NCI-H2107 (cell line): ENCODE measurements at places on chromosomes 3 and 15.
A peak's percentile ranks its signal among the peaks of the same experiment; 100 is the strongest.

DNA sequence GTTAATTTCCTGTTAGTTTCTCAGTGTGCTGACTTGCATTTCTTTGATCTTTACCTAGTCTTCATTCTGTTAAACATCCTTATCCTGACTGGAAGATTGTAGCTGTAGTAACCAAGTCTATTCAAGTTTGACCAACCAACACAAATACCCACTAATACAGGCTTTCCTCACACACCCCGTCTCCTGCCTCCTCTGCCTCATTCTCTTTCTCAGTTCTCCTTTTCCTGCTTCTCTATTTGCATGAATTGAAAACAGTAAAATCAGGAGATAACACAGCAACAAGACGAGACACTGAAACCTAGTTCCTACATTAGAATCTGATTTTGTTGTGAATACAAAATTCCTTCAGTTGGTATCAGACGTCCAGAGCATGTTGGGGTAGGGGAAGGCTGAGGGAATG, 116.9 kb upstream of the ARPP21 start:
- no peak for DNase-seq

GRCh38 chr3:72563690-72564370, 284.4 kb downstream of the SHQ1 start:
- DNase-seq: no peak

- DNase-seq: no peak
Measured at GRCh38 chr15:99006904-99007495, 592 bp downstream of the PGPEP1L start.

GRCh38 chr3:64134882-64135281, 90.4 kb downstream of the PRICKLE2 start:
- DNase-seq: no peak

DNA sequence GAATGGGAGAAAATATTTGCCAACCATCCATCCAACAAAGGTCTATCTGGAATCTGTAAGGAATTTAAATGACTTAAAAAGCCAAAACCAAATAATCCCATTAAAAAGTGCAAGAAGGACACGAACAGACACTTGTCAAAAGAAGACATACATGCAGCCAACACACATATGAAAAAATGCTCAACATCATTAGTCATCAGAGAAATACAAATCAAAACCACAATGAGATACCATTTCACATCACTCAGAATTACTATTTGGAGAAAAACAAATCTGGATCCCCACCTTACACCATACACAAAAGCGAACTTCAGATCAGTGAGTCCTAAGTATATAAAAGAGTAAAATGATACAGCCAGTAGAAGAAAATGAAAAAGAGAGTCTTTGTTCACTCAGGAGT, 58.6 kb upstream of the MNS1 start:
- DNase-seq: no peak

GRCh38 chr3:115693868-115694267, 70.6 kb downstream of the GAP43 start:
- peak; percentile 26 for DNase-seq

GRCh38 chr3:14976317-14976716, 28.9 kb downstream of the NR2C2 start:
- DNase-seq: no peak

- DNase-seq: no peak
Measured at GRCh38 chr3:4880850-4881249, 98.4 kb upstream of the BHLHE40 start.

DNA sequence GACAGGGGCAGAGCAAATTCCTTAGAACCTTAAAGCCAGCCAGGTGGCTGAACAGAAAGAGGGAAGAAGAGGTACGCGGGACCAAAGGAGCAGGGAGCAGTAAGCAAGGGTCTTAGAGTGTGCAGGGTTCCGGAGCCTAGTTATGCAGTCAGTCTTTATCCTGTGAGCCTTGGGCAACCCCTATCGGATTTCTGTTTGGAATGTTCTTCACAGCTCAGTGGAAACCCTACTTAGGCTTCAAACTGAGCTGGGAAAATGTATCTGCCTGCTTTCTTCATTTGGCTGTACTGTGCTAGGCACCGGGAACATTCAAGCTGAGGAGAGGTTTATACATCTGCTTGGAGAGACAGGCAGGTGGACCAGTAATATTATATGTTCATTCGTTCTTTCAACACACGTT, 37.1 kb downstream of the PSMD6 start:
- DNase-seq: no peak

- no peak for DNase-seq
Measured at GRCh38 chr15:66042624-66043023, 173.3 kb downstream of the RAB11A start.

GRCh38 chr3:158790901-158791589, 10.8 kb upstream of the MFSD1 start:
- DNase-seq: peak; percentile 51

- no peak for DNase-seq
Measured at GRCh38 chr3:128623762-128624176, 26.8 kb downstream of the RPN1 start.

GRCh38 chr3:88189361-88189810, 39.6 kb downstream of the C3orf38 start:
- DNase-seq: no peak

DNA sequence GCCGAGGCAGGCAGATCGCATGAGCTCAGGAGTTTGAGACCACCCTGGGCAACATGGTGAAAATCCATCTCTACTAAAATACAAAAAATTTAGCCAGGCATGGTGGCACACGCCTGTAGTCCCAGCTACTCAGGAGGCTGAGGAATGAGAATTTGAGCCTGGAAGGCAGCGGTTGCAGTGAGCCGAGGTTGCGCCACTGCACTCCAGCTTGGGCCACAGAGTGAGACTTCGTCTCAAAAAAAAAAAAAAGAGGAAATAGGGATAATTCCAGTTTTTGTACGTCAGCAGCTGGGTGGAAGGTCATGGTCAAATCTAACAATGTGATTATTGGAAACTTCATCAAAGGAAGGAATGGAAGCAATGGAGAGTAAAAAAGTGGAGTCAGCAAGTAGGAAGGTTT, 3.1 kb downstream of the CMC1 start:
- DNase-seq: no peak

- no peak for DNase-seq
Measured at GRCh38 chr3:150396956-150397550, 11.0 kb upstream of the TSC22D2 start.

DNA sequence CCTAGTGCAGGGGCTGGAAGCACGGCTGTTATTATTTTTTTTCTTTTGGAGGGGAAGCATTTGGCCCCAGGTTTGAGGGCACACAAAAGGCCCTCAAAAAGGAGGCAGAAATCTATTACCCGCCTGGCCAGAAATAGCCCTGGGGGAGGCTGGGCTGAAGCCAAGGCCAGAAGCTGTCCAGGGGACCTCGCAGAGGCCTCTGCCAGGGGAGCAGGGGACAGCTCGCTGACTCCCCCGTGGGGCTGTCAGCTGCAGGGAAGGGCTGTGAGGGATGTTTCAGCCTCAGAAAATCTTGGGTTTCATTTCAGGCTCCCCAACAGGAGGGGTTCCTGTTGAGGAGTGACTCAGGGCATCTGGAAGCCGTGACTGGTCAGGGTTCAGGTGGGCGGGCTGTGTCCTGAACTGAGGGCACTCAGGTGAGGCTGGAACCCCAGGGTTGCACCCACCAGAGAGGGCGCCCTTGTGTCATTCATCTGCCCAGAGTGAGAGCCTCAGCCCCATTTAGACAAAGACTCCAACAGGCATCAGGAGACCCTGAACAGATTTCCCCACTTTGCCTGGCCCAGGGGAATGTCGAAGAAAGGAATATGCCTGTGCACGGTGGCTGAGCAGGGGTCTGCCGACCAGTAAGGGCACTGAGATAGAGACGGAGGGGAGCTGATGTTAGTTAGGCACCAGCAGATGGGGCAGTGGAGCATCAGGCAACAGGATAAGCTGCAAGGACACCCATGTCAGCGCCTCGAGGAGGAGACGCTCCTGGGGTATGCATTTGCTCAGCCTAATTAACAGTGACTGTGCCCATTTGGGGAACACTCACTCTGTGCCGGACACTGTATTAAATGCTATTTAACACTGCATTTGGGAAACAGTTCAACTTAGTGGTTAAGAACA, 43.5 kb upstream of the SLC6A11 start:
- no peak for DNase-seq

DNA sequence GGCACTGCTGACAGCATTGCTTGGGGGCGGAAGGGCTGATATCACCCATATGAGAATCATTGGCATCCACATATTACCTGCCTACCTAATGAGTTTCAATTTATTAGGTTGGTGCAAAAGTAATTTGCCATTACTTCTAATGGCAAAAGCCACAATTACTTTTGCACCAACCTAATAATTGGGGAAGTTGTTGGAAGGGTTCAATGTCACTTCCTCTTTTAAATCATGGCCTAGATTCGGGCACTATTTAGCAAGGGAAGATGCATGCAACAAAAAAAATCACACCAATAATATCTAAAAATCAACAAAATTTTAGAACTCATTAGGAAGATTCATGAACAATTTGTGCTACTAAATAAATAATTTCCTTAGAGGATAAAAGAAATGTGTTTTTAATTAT, 56.0 kb upstream of the AGTR1 start:
- DNase-seq: no peak

DNA sequence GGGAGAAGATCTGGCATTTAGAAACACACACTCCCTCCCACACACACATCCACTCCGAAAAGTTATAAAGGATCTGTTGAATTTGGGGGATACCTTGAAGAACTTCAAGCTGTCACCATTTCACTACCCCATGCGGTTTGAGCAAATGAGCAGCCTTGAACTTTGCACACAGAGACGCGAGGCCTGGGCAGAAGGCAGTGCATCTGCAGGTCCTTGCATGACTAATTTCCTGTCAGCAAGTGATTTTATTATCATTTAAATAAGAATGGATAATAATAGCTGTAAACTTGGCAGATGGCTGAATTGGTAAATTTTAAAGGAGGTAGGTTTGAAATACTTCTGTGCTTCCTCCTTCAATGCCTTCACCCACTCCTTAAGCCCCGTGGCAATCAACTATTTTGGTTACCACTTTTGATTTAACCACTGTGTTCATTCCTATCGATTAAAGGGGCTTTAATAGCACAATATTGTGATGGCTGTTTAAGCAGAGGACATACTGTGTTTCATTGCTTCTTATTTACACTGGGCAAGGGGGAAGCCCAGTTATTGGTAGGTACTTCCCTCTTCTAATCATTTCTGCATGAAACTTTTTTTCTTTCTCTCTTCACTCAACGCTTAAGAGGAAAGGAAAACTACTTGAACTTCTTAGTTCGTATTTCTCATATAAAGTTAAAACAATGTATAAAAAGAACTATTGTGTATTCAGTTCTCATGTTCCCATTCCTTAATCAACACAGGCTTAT, 108.1 kb downstream of the ROBO2 start:
- DNase-seq: no peak

- no peak for DNase-seq
Measured at GRCh38 chr3:35500641-35501350, 138.5 kb upstream of the ARPP21 start.

GRCh38 chr3:10389995-10390394, 69.1 kb upstream of the SEC13 start:
- no peak for DNase-seq

DNA sequence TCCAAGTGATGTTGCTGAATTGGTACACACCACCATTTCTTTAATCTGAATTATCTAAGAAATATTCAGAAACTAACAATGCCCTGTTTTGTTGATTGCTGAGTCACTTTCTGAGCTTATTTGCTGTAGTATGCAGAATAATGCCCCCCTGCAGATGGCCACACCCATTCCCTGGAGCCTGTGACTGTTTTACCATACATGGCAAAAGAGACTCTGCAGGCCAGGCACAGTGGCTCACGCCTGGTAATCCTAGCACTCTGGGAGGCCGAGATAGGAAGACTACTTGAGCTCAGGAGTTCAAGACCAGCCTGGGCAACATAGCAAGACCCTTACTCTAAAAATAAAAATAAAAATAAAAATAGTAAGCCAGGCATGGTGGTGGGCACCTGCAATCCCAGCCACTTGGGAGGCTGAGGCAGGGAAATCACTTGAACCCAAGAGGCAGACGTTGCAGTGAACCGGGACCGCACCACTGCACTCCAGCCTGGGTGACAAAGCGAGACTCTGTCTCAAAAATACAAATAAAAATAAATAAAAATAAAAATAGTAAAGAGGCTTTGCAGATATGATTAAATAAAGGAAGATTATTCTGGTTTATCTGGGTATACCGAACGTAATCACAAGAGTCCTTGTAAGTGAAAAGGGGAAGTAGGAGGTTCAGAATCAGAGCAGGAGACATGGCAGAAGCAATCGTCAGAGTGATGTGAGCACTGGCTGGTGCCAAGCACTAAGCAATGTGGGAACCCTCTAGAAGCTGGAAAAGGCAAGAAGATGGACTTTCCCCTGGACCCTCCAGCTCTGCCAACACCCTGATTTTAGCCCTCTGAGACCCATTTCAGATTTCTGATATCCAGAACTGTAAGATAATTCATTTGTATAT, 19.0 kb downstream of the PCYT1A start:
- DNase-seq: no peak

GRCh38 chr3:4986175-4986781, 7.0 kb downstream of the BHLHE40 start:
- no peak for DNase-seq

DNA sequence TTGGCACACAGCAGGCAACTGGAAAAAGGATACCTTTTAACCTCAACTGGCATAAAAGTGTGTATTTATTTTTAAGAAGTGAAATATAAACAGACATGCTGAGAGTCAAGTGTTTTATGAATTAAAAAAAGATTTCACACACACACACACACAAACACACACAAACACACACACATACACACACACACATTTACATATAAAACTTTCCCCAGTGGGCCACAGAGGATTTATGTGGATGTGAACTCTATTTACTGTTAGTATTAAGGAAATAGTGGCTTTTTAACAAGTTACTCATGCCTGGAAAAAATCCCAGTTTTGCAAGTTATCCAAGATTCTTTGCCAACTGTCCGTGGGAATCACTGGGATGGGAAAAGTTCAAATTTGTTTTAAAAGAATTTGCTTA, 725.9 kb upstream of the NR2F2 start:
- no peak for DNase-seq

GRCh38 chr3:96172917-96173316, 641.5 kb upstream of the EPHA6 start:
- DNase-seq: no peak

GRCh38 chr3:108346301-108347227, 50.2 kb downstream of the HHLA2 start:
- no peak for DNase-seq

DNA sequence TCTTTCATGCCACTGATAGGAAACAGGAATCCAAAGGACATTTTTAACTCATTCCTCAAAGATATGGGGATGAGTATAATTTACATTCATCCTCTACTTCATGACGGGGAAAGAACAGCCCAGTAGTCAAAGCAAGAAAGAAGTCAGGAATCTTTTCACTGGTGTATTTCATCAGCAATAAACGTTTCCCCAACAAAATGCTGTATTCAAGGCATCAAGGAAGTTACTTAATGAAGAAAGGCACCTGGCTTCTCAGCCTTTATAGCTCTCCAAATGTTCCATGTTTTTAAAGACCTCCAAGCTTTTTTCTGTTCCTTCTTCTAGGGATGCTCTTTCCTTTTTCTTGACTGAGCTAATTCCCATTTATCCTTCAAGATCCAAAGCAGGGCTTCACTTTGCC, 221.5 kb upstream of the ICE2 start:
- DNase-seq: no peak

GRCh38 chr15:67097930-67098740, 32.7 kb downstream of the SMAD3 start:
- no peak for DNase-seq

GRCh38 chr3:16456784-16457415, 56.6 kb downstream of the RFTN1 start:
- DNase-seq: no peak
